ENCODE measurements at places on chromosomes 6 and 20.

- no peak for DNase-seq
Observed at GRCh38 chr6:17656092-17656491, 50.6 kb downstream of the NUP153 start.

- DNase-seq, result no peak
Observed at GRCh38 chr6:16216501-16217155, 21.8 kb upstream of the GMPR start.

- DNase-seq, result no peak
Observed at GRCh38 chr6:167401525-167402194, 76.8 kb downstream of the TTLL2 start.

GRCh38 chr20:62407221-62407992, at the start of gene CABLES2:
Gene CABLES2 (minus strand): TSS chr20:62407285. CDS start chr20:62407276, 9 bp downstream.
- DNase-seq, result peak; percentile 50

DNA sequence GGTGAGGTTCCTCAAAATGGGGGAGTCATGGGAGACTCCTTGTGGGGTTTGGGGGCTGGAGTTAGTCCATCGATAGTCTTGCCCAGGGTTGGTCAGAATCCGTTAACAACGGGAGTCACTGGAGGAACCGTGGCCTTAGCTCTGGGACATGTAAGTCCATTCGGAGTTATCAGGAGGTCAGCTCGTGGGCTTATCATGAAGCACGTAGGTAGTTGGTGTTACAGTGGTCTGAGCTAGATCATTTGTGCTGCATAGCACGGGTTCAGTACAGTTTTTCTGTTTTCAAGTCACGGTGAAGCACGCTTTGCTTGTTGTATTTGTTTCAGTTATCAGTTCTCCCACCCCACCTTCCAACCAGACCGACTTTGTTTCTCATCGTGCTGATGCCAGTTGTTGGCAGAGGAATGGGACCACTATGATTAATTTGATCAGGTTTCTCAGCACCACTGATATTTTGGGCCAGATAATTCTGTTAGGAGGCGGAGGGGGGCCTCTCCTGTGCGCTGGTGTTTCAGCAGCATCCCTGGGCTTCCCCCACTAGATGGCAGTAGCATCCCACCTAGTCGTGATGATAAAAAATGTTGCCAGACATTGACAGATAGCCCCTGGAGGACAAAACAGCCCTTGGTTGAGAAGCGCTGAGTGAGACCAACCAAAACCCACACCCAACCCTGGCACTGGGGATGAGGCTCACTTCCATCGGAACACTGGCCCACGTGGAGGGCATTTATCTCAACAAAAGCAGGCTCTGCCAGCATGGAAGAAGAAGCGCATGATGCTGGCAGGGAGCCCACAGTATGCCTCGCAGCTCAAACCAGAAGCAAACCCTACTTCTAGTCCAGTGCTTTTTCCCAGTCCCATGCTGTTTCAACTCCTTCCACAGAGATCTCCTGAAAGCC, 2.2 kb upstream of the APMAP start:
- peak; percentile 31 for DNase-seq

GRCh38 chr6:112957536-112957916, 610.4 kb downstream of the RFPL4B start:
- no peak for DNase-seq

DNA sequence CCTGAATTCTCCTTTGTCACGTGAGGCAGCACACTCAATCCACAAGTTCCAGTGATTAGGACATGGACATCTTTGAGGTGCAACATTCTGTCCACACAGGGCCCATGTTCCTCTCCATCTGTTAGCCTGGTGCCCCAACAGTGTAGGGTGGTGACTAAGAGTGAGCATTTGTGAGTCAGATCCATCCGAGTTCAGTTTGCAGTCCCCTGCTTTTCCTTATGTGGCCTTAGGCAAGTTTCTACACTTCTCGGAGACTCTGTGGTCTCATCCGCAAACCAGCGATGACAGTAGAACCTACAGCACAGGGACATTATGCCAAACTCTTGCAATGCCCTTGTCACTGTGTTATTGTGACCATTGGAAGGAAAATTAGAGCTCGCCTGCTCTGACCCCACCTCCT, 178.7 kb upstream of the CDH4 start:
- DNase-seq, result no peak

GRCh38 chr20:57103146-57103800, 163.2 kb downstream of the BMP7 start:
- no peak for DNase-seq

DNA sequence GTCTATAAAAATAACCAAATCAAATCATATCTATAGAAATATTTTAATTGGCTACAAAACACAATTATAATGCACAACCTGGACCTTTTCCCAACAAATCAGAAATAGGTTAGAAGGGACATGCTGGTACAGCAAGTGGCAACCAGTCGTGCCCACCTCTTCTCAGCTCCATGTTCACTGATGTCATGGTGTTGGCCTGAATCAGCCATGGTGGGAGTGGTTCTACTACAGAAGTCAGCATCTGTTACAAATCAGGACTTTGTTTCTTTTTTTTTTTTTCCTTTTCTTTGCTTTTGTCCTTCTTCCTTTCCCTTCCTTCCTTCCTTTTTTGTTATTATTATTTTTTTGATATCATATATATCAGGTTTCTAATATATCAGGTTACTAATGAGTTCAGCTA, 91.2 kb downstream of the RALGAPA2 start:
- no peak for DNase-seq

DNA sequence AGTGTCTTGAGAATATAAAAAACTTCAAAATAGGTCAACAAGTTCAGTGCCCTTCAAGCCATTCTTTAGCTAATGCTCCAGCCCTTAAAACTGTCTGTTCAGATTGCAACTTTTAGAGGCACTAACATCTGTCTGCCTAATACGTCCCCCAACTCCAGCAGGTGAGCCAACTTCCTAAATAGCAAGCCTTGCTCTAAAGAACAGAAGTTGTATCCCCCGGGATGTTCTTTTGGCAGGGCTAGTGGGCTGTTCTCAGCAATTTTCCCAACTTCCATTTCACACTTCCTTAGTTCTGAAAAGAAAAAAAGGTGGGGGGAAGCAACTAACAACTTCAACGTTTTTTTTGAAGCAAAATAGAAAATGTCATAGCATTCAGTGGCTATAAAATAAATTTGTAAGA, 290.0 kb upstream of the PTCHD4 start:
- DNase-seq, result no peak

GRCh38 chr6:99334526-99335127, 14.8 kb downstream of the FAXC start:
- DNase-seq, result no peak

- peak; percentile 53 for DNase-seq
Observed at GRCh38 chr6:108896111-108896661, 48.0 kb downstream of the ARMC2 start.

GRCh38 chr6:139373928-139374356, 506 bp downstream of the CITED2 start:
- no peak for DNase-seq

GRCh38 chr20:19995220-19995863, 21.8 kb upstream of the NAA20 start:
- no peak for DNase-seq

DNA sequence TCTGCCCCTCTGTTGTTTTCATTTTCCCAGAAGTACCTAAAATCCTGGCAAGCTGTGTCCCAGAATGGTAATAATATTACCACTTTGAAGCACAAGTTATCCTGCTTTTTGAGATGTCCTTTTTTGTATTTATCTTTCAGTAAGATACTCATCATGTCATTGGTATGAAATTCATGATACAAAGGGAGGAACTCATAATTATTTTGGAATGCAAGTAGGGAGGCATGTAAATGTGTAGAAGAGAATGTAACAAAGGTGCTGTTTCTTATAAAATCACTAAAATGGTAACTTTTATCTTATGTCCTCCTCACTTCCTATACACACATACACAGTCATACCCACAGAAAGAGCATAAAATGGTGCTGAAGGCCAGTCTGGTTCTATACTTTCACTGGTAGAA, 109.9 kb downstream of the CD2AP start:
- no peak for DNase-seq

- no peak for DNase-seq
Observed at GRCh38 chr6:5249451-5250122, 11.2 kb downstream of the LYRM4 start.

DNA sequence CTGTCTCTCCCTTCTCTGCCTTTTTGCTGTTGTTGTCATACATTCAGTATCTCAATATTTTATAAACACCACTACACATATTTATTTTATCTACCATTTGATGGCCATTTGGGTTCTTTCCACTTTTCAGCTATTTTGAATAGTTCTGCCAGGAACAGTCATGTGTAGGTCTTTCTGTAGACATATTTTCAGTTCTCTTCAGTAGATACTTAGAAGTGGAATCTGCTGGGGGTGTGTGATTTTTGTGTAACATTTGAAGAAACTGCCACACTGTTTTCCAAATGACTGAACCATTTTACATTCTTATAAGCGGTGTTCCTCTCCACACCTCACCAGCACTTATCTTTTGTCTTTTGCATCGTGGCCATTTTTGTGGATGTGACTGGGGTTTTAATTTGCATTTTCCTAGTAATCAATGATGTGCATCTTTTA, 197.7 kb downstream of the ARID1B start:
- no peak for DNase-seq

- DNase-seq, result no peak
Observed at GRCh38 chr6:137117581-137117980, 55.9 kb downstream of the IL22RA2 start.

GRCh38 chr6:38016824-38017223, 197.3 kb downstream of the ZFAND3 start:
- no peak for DNase-seq

DNA sequence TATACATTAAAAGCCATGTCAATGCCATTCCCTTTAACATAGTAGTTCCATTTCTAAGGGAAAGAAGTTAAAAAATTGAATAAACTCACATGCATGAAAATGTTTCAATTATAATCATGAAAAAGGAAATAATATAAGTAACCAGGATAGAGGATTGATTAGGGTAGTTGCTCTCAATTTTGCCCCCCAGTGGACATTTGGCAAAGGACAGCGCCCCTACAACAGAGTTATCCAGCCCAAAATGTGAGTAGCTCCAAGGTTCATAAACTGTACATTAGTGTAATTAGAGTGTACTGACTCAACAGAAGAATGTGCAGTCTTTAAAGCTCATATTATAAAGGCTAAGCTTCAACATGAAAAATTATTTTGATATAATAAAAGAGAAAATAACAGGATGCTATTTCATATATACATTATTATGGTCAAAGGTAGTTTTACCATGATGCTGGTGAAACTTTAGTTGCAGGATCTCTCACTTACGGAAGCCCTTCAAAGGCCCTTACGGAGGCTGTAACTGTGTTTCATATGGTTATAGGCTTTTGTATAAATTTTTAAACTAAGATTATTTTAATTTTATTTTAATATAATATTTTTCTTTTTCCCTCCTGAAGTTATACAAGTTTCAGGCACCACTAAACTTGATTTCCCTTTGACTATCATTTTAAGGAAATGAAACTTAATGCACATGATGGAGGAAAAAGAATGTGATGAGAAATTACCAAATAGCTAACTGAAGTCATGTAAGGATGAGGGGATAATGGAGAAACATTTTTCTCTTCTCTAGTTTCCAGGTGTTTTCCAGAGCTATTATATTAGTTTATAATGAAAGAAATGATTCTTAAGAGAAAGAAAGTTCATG, 403.6 kb downstream of the PLCB1 start:
- DNase-seq, result no peak

- no peak for DNase-seq
Observed at GRCh38 chr20:51365670-51366069, 176.8 kb downstream of the NFATC2 start.

GRCh38 chr6:139940741-139941729, 566.6 kb upstream of the CITED2 start:
- DNase-seq, result no peak

DNA sequence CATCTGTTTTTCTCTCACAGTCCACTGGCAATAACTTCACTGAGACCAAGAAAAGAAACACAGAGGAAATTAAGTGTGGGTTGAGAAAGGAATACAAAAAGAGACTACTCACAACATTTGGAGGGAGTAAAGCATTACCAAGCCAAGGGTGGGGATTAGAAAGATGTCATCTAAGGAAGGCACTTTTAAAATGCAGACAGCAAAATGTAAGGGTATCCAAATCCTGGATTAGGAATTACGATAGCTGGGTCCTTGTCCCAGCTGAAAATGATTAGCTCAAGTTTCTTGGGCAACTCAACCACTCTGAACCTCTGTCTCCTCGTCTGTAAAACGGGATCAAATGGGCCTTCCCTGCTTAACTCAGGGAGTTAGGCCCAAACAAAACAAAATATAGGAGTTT, 2.2 kb downstream of the LEMD2 start:
- DNase-seq, result no peak

All from brain pericyte (primary cell).